ENCODE measurements at places on chromosomes 6 and 20.

GRCh38 chr6:25991785-25992412 lies 29.3 kb downstream of the TRIM38 start:
- peak; percentile 49 for DNase-seq

- peak; percentile 80 for DNase-seq
Observed at GRCh38 chr20:44909872-44910689, at the start of gene PABPC1L. Gene PABPC1L (plus strand): TSS chr20:44910060. CDS start chr20:44910144, 84 bp downstream.

- DNase-seq: no peak
Observed at GRCh38 chr20:57560554-57561355, at the start of gene PCK1. Gene PCK1 (plus strand): TSS chr20:57561110. CDS start chr20:57561412, 302 bp downstream.

DNA sequence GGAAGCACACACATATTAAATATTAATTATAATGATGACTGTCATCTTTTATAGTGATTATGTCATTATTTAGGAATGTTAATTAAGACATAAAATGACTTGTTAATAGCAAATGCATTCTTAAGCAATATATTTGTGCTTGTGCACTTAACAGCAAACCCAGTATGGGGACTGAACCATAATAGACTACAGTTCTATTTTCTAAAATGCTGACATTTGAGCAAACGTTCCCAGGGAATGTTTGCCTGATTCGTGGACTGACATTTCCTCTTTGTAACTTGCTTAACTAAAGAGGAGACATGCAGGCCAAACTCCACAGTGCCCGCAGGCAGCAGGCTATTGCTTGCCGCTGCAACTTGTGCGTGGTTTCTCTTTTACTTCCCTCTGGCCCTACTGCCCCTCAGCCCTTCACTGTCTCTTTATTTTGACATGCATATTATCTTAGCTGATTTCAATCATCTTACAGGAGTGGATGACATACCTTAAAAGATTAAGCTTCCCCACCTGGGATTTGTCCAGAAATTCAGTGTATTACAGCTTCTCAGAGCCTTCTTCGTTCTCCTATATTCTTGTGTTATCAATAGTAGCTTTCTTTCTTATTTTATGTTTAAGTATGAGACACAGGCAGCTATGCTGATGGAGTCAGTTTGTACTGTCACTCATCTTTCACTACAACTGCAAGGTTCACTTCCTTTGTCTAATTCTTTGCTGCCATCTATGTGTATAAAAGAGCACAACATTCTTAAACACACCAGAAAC lies 141.5 kb downstream of the GMDS start:
- peak; percentile 39 for DNase-seq

DNA sequence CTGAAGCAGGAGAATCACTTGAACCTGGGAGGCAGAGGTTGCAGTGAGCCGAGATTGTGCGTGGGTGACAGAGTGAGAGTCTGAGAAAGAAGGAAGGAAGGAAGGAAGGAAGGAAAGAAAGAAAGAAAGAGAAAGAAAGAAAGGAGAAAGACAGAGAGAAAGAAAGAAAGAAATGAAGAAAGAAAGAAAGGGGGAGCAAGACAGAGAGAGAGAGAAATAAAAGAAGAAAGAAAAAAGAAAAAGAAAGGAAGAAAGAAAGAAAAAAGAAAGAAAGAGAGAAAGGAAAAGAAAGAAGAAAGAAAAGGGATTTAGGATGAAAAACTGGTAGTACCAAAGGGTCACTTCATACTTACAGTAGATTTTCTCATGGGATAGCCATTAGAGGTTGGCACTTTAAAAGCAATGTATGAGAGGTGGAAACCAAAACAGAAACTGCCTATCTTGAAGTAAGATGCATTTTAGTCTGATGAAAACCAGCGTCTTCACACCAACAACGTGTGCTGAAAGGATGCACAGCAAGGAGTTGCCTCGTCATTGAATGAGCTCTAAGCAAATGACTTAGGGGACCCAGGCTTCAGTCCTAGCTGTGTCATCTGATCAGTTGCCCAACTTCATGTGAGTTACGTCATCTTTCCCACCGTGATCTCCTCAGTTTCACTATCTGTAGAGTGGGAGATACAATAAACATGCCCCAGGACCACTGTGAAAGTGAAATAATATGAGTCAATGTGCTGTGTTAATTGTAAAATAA lies 133.9 kb upstream of the NEDD9 start:
- peak; percentile 71 for DNase-seq

- peak; percentile 24 for DNase-seq
Observed at GRCh38 chr6:125099211-125100073, 54.1 kb upstream of the TPD52L1 start.

DNA sequence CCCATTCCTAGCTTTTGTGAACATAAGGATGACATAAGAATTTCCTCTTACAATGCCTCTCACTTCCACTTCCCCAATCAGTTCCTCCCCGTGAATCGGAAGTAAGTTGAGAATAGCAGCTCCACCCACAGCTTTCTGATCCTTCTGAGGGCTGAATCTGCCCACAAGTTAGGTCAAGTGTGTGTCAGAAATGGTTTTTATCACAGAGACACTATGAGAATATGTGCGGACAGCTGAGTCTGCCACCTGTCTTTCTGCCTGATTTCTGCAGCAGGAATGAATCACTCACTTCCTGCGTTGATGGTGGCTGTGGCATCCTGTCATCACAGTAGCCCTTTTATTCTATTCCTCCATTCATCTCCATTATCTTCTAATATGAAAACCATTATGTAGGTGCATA lies 70.2 kb downstream of the RIN2 start:
- DNase-seq: peak; percentile 26

DNA sequence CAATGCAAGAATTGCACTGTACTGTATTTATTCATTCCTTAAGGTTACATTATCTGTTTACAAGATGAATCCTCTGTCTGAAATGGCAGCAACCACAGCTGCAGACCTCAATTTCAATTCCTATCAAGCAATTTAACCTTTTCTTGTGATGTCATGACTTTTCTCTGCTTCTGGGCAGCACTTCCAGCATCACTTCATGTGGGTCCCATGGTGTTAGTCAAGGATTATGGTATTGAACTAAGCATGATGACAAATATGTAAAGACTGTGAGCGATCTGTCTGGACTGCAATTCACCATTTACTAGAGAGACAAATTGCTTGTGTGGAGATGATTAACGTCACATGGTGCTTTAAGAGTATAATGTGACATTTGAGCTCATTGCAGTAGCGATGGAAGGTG lies 90.5 kb upstream of the CCN2 start:
- no peak for DNase-seq

DNA sequence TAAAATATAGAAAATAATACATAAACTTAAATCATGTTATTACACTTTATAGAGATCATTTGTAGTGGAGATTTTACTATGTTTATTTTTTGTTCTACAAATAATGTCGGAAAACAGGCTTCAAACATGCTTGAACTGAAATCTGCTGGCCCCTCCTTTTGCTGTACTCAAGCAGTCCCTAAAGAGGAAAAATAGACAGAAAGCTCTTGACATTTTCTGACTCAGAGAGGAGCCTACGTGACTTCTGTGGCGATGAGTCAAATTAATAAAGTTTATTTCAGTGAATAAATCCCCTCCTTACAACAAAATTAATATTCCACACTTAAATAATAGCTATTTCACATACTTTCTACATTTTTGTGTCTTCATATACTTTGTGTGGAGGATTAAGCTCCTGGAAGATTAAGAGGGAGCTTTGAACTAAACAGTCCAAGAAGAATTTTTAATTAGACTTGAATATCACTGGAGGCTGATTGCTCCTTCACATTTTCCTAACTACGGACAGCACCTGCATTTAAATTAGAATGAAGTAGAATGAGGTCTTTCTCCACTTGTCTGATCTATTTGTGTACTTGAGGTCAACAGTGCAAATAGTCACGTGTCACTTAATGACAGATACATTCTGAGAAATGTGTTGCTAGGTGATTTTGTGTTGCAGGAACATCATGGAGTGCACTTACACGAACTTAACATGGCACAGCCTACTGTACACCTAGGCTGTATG lies 1.7 kb upstream of the TREM1 start:
- DNase-seq: no peak

GRCh38 chr6:53032849-53033248 lies 32.4 kb upstream of the FBXO9 start:
- DNase-seq: no peak

DNA sequence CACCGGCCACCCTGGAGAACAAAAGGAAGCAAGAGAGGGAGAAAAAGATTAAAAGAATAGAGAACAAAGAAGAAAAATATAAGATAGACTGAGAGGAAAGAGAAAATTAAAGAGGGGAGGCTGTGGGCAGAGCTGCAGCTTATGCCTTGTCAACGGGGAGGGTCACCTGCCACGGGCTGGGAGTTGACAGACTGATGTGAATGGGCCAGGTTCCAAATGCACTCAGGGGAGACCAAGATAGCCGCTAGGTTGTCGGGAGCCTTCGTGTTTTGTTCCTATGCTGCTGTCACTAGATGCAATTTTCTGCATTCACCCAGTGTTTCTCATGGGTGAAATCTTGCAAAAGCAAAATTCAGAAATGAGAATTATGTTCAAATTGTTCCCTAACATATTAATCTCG lies 119.6 kb upstream of the MTHFD1L start:
- no peak for DNase-seq

DNA sequence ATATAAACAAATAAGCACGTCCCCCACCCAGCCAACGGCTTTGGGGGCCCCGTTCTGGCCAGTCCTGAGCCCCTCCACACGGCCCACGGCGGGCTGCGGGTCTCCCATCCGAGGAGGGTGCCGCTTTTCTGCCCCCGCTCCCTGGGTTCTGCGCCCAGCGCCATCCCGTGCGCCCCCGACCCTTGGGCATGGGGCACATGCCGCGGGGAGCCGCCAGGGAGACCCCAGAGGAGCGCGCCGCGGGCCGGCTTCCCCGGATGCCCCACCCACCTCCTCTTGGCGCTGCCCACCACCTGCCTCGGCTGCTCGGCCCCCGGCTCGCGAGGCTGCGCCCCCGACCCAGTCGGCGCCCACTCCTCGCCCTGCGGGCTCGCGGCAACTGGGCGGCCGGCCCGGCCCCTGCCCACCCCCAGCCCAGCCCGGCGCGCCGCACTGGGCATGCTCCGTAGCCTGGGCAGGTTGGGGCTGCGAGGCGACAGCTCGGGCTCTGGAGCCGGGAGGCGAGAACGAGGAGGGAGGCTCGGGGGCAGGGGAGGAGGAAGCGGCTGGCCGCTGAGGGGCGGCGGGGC lies 570 bp upstream of the PLCB4 start:
- no peak for DNase-seq

GRCh38 chr20:62752671-62753501 lies 43.4 kb upstream of the MRGBP start:
- no peak for DNase-seq

- no peak for DNase-seq
Observed at GRCh38 chr6:170037541-170038250, 253.2 kb downstream of the DLL1 start.

GRCh38 chr20:8523684-8524083 lies 391.6 kb downstream of the PLCB1 start:
- no peak for DNase-seq

GRCh38 chr6:161080263-161080970 lies 88.8 kb downstream of the MAP3K4 start:
- DNase-seq: peak; percentile 41

DNA sequence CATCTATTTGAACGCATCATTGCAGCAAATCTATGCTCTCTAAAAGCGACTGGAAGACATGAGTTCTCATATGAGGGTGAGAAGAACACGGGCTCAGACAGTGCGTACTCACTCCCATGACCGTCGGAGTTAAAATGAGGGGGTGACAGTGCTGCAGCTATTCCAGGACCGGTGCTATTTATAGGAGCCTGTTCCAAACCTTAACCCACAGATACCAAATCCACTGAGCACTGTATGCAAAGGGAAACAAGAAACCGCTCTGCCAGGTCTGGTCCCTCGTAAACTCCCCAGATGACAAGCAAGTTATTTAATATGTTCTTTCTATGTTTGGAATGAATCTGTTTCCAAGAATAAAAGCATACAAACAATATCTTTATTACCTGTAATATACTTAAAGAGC lies 22.9 kb downstream of the PPP1R3G start:
- DNase-seq: no peak

DNA sequence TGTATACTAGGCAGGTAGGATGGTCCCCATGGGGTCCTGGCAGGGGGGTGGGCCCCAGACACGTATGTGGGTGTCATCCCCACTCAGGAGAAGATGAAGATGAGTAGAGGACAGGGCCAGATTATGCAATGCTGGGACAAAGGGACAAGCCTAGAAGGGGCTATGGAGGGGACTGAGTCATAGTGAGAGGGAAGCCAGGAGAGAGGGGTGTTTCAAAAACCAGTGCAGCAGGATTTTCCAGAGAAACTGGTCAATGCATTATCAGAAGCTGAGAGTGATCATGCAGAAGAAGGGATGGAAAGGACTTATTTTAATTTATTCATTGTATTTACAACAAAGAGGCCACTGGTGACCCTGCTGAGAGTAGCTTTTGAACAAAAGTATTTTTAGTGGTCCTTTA lies 74.0 kb downstream of the PPP1R3G start:
- no peak for DNase-seq

DNA sequence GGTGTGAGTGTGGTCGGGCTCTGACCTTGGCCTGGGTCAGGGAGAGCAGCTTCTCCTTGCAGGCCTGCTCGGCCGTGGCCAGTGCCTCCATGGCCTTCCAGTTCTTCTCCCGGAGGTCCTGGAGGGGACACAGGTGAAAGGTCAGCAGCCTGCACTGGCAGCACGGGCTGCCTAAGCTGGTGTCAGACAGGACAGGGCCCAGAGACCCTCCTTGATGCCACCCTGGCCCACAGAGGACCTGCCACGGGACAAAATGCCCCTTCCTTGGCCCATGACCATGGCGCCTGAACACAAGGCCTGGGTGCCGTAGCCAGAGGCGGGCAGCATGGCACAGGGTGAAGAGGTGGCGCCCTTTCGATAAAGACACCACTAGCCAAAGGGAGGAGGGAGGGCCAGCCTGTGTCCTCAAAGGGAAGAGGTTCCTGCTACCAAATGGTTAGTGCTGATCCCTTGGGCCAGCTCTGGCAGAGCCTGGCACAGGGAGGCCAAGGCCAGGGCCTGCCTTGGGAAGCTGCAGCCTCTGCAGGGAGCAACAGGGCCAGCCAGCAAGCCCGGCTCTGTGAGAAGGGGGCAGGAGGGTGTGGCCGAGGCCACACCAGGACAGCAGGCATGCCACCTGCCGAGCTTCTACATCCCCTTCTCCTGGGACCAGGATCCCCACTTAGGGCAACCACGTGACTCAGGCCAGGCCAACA lies 54.8 kb downstream of the DSTN start:
- no peak for DNase-seq

GRCh38 chr6:46116289-46116688 lies 13.5 kb upstream of the ENPP4 start:
- DNase-seq: no peak

DNA sequence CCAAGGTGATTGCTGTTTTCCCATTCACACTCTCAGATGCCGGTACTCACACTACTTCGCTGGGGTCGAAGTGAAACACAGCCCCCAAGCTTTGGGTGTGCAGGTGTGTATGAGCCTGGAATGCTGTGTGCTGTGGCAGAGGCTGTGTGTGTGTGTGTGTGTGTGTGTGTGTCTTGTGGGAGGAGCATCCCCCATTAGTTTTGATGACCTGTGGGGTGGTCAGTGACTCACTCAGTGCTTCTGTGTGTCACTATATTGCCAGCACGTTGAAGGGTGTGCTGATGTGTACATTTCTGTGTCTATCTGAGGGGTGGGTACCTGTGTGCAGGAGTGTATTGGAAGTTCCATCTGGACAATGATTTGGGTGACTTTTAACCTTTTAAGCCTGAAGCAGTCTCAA lies 5.0 kb upstream of the SLC12A5 start:
- no peak for DNase-seq

- DNase-seq: no peak
Observed at GRCh38 chr6:6975459-6976111, 132.2 kb upstream of the RREB1 start.
